ENCODE measurements at places on chromosomes 5 and 9. TPM values are rescaled to one million over a fixed set of nuclear protein-coding genes. Genes with fewer than 3 reads are reported as not detected.

GRCh38 chr9:22158927-22159346, 149.8 kb upstream of the CDKN2B start:
- no peak overlapping the region for H3K27ac ChIP-seq
- DNase-seq, result peak; percentile 33
- peaks cover 8% of the 10 kb centered on the region for H3K4me1 ChIP-seq
- no peaks in the 10 kb centered on the region for H3K27me3 ChIP-seq
- no peaks in the 10 kb centered on the region for H3K36me3 ChIP-seq

DNA sequence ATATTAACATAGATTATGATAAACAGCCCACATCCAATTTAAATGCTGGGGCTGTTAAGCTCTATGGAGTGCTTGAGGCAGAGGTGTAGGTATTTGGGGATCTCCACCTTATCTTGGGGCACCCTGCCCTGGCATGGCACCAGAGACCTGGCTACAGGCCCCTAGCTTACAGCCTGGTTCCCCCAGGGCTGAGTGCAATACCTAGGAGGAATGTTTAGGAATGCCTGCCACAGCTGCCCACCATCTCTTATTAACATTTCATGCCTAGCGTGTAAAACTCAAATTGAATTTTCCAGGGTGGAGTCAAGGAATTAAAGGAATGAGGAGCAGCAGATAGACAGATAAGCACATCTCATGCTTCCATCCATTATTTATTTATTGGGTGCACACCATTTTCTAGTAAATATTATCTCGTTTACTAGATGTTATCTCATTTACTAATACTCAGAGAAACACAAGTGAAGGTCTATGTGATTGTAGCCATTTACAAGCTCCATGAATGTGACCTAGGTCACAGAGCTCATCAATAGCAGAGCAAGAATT, 55.6 kb upstream of the TNFSF8 start:
- no peak overlapping the region for H3K27ac ChIP-seq
- no peaks in the 10 kb centered on the region for H3K27me3 ChIP-seq
- no peak for DNase-seq
- no peak overlapping the region for H3K4me3 ChIP-seq

GRCh38 chr5:94153736-94154450, 412.5 kb upstream of the POU5F2 start:
- H3K4me1 ChIP-seq, result no peaks in the 10 kb centered on the region
- no peak for DNase-seq
- no peak overlapping the region for H3K27ac ChIP-seq
- no peaks in the 10 kb centered on the region for H3K36me3 ChIP-seq
- no peaks in the 10 kb centered on the region for H3K27me3 ChIP-seq

DNA sequence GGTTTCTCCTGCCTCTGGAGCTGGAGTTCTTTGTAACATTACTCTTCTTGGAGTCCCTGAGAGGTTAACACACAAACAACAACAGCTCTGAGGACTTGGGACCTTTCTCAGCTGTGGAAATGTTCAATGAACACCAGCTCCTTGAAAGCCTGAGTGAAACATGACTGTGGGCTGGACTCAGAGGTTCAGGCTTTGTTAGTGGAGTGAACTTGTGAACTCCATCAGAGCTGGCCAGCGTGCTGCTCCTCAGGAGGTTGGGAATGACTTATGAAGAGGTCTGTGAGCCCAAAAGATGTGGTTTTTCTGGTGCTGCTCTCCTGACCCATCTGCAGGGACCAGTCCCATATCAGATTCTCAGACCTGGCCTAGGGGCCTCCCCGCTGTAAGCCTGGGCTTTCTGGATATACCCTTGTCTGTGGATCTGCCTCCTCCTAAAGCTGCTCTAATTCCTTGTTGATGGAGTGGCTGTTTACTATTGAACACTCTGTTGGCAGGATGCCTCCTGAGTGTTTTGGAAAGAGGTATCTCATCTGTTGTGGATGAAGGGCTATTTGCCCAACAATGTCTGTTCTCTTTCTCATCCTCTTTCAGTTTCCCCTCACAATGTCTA, 170.0 kb upstream of the GDNF start:
- no peaks in the 10 kb centered on the region for H3K27me3 ChIP-seq
- no peak overlapping the region for H3K4me3 ChIP-seq
- no peaks in the 10 kb centered on the region for H3K36me3 ChIP-seq
- no peak overlapping the region for H3K27ac ChIP-seq
- no peak for DNase-seq

GRCh38 chr5:62588668-62589067, 10.0 kb downstream of the LRRC70 start:
- DNase-seq, result no peak
- no peak overlapping the region for H3K27ac ChIP-seq
- H3K4me3 ChIP-seq, result no peak overlapping the region
- no peaks in the 10 kb centered on the region for H3K36me3 ChIP-seq
- no peaks in the 10 kb centered on the region for H3K4me1 ChIP-seq

GRCh38 chr5:134103397-134103796, 11.1 kb upstream of the TCF7 start:
- no peak overlapping the region for H3K27ac ChIP-seq
- H3K4me3 ChIP-seq, result no peak overlapping the region
- no peak for DNase-seq
- no peaks in the 10 kb centered on the region for H3K36me3 ChIP-seq
- H3K4me1 ChIP-seq, result no peaks in the 10 kb centered on the region

- no peak overlapping the region for H3K4me3 ChIP-seq
- DNase-seq, result no peak
- no peak overlapping the region for H3K27ac ChIP-seq
- no peaks in the 10 kb centered on the region for H3K36me3 ChIP-seq
- peaks cover 8% of the 10 kb centered on the region for H3K4me1 ChIP-seq
Measured at GRCh38 chr5:159047086-159047485, 52.6 kb downstream of the EBF1 start.

GRCh38 chr5:176320577-176320976, 41.0 kb downstream of the KIAA1191 start:
- H3K27ac ChIP-seq, result no peak overlapping the region
- H3K36me3 ChIP-seq, result peaks cover 27% of the 10 kb centered on the region
- DNase-seq, result no peak
- no peaks in the 10 kb centered on the region for H3K4me1 ChIP-seq
- no peaks in the 10 kb centered on the region for H3K27me3 ChIP-seq

DNA sequence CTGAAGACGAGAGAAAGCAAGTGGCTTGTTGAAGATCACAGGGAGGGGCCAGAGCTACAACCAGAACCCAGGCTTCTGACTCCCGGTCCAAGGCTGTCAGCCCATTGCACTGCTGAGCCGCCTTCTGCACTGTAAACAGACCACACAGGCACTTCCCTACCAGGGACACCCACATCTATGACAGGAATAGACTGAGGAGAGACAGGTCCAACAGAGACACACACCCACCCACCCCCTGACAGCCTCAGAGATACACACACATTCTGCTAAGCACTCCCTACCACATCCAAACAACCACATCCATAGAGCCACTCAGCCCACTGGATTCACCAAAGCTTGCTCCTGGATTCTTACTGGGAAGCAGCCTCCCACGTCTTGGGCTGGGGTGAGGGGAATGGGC, 23.0 kb upstream of the MYORG start:
- peaks cover 52% of the 10 kb centered on the region for H3K36me3 ChIP-seq
- H3K4me3 ChIP-seq, result no peak overlapping the region
- no peak for DNase-seq

DNA sequence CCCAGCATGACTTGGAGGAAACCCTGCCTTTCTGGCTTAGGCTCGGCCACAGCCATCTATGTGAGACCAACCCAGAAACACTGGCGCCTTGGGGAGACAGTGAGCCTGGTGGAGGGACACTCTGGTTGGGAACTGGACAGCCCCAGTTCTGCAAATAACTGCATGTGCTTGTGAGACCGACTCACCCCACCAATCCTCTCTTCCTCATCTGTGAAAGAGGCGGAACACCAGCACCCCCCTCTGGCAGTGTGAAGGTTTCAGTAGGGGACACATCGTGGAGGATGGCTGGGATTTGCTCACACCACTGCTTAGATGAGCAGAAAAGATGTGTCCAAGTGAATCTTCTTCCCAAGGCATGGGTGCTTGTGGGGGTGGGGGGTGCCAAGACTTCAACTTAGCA, 43.4 kb upstream of the N4BP3 start:
- H3K4me3 ChIP-seq, result no peak overlapping the region
- H3K36me3 ChIP-seq, result no peaks in the 10 kb centered on the region
- DNase-seq, result no peak

DNA sequence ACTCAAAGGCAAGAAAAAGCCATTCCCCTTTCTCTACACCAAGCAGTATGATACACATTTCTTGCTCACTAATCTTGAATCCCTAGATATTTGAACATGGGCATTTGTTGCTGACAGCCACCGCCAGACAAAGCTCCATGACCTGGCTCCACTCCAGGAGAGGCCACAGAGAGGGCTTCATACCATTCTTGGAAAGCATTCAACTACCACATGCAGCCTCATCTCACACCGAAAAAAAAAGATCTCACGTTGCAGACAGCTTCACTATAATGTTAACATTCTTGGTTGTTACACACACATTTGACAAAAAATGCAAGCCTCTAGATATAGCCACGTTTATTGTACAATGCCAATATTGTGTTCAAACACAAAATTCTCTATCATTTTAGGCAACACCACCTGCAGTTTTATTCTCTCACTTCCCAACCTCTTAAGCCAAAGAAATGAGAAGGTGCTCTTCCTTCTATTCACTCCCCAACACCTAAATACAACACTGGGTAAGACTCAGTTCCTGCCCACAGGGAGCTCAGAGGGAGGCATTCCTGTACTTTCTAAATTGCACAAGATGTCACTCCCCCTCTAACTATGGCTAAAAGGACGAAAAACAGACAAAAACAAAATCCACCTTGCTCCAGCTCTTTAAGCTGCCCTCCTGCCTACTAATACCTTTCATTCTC, 222.4 kb downstream of the TSSK1B start:
- no peak overlapping the region for H3K27ac ChIP-seq
- peaks cover 15% of the 10 kb centered on the region for H3K4me1 ChIP-seq
- H3K27me3 ChIP-seq, result no peaks in the 10 kb centered on the region
- no peaks in the 10 kb centered on the region for H3K36me3 ChIP-seq
- no peak for DNase-seq

Gene KCNIP1
- total RNA-seq, result not detected

Gene DBH
- not detected for total RNA-seq

Gene TMEFF1
- not detected for total RNA-seq

Gene MELK
- total RNA-seq, result not detected

Gene HAVCR2
- 1.3 TPM for total RNA-seq

Gene IL33
- 1.6 TPM for total RNA-seq

Gene LAMC3
- 0.20 TPM for total RNA-seq

Gene MYORG
- 149 TPM for total RNA-seq

Gene TIGD6
- 0.62 TPM for total RNA-seq

Gene FOXD4L3
- total RNA-seq, result not detected
